ENCODE measurements at places on chromosomes 4 and X.

DNA sequence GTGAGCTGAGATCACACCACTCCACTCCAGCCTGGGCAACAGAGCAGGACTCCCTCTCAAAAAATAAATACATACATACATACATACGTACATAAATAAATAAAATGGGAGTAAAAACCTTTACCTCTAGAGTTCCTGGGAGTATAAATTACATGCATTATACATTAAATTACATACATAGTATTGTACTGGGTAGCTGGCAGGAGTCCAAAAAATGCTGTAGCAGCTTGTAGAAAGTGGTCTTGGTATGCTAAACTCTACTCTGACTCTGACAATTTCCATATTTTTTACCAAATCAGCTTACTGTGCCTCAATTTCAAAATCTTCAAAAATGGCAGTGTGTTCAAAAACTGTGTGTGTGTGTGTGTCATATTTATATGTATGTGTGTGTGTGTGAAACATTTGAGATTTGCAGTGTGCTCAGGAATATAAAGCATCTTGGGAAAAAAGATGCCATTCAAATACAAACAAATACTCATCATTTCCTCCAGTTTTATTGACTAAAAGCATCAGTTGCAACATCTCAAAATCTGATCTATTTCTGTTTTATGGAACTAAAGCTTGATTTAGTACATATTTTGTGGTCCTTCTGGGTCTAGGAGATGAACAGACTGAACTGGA, 171.7 kb downstream of the SHROOM3 start:
- no peak for DNase-seq

- DNase-seq = no peak
Measured at GRCh38 chr4:105631818-105632400, 76.6 kb downstream of the INTS12 start.

GRCh38 chr4:103011378-103012025, 8.0 kb downstream of the SLC9B1 start:
- no peak for DNase-seq

DNA sequence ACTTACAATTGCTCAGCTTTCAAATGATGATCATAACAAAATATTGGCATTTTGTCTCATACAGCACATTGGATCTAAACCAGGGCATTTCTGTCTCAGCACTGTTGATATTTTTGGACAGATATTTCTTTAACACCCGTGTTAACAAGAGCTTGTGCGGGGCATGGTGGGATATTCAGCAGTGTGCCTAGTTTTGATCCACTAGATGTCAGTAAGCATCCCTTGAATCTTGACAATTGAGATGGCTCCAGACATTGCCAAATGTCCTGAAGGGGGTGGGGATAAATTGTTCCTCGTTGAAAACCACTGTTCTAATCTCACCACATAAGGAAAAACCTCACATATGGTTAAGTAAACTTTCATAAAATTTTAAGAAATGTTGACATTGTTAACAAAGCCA, 806.3 kb downstream of the STIM2 start:
- no peak for DNase-seq

GRCh38 chrX:108297290-108297689, 140.9 kb downstream of the COL4A6 start:
- no peak for DNase-seq

- DNase-seq = no peak
Measured at GRCh38 chr4:176592976-176593670, 199.6 kb downstream of the VEGFC start.

DNA sequence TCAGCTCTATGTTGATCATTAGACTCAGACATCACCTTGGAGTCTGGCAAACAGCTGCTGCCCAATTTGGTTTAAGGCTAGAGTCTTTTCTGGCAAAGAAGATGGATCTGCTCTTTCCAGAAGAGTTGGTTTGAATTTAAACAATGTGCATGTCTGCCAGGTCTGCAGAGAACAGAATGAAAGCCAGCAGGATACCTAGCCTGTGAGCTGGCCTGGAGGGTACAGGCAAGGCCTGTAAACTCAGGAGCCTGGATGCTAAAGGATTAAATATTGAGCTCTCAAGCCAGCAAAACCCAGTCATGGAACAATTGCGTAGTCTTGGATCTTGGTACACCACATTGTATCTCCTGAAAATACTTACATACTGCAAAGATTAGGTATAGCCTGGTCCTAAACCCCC, 15.6 kb upstream of the PDLIM3 start:
- DNase-seq = no peak

GRCh38 chr4:2785613-2786012, 7.3 kb upstream of the SH3BP2 start:
- DNase-seq = no peak

DNA sequence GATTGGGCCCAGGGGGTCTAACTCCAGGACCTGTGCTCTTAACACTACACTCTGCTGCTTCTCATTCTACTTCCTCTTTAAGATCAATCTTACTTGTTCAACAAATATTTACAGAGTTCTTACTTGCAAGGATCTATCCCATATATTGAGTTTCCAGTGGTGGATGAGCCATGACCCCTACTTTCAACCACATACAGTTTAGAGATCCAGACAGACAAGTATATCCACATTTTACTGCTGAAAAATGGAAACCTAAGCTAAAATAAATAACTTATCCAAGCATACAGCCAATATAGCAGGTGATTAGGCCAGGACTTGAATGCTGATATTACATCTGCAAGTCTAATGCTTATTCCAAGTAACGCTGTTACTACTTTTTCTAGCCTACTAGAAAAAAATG, 18.7 kb downstream of the TMEM150C start:
- no peak for DNase-seq

DNA sequence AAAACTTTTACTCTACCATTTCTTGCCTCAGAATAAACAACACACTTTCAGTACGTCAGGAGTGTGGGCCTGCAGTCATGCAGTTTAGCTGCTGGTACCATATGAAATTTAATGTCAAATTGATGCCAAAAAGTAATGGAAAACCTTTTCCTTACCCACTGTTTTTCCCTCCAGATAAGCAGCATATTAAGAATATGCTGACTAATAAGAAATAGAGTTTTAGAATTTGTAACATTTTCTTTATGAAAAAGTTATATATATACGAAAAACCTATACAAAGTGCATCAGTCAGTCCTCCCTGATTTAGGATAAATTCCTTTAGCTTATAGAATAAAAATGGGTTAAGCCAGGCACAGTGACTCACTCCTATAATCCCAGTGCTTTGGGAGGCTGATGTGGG, 206.8 kb upstream of the PPARGC1A start:
- no peak for DNase-seq

GRCh38 chr4:186351668-186352194, 85.7 kb downstream of the F11 start:
- DNase-seq = no peak

GRCh38 chrX:821327-822107, 190.9 kb downstream of the SHOX start:
- DNase-seq = no peak

DNA sequence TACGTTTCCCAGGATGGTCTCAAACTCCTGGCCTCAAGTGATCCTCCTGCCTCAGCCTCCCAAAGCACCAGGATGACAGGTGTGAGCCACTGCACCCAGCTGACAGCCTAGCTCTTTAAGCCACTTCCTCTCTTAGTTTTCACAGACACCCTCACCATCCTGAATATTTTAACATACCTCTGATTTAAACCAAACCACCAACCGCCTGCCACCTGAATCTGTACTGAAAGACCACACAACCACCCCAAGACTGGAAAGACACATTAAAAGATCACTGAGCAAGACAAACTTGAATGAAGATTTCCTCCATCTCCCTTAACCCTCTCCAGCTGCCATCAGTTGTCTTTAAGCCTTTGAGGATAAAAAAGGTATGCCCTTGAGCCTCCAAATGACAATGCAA, 110.6 kb downstream of the SH3KBP1 start:
- DNase-seq = no peak

- no peak for DNase-seq
Measured at GRCh38 chrX:128807367-128807766, 715.9 kb downstream of the SMARCA1 start.

DNA sequence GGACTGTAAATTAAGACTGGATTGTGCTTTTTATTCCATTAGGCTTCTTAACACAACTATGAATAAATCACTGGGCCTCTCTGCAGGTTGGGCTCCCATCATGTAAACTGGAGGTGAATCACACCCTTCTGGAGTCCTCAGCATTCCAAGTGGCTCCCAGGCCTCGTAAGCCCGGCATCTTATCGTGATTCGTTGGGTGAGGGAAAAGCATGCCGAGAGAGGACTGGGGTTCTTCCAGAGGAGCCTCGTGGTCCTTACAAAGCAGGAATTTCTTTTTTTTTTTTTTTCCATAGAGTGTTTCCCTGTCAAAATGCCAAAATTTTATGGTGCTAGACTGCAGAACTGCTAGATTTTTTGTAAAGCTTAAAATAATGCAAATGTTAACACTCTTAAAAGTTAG, 20.0 kb downstream of the CLDN22 start:
- no peak for DNase-seq

GRCh38 chr4:17324386-17324830, 187.5 kb downstream of the QDPR start:
- DNase-seq = no peak

DNA sequence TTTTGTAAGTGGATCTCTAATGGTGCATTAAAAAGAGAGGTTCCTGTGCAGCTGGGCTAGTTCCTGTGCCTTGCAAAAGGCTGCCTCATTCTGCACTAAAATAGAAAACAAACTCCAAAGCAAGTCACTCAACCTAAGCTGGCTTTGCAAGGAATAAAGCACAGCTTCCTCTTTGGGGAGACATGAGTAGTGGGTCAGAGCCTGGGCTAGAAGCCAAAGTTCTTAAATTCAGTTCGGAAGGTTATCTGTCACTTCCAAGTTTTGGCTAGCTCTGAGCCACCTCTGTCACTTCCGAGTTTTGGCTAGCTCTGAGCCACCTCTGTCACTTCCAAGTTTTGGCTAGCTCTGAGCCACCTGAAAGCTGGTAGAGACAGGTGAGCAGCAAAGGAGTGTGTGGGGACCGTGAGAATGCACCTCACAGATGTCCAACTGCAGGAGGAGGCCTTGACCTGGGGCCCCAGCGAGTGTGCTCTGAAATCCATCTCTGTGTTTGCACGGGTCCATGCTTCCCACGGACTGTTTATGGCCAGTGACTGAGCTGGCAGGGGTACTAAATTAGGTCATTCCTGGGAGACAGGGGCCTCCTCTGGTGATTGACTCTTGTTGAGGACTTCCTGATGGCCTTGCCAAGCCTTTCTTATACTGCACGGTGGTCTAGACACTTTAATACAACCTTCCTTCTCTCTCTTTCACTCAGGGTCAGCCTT, 36.4 kb upstream of the MAMLD1 start:
- no peak for DNase-seq

- DNase-seq = no peak
Measured at GRCh38 chr4:25807102-25807728, 55.6 kb downstream of the SEL1L3 start.

DNA sequence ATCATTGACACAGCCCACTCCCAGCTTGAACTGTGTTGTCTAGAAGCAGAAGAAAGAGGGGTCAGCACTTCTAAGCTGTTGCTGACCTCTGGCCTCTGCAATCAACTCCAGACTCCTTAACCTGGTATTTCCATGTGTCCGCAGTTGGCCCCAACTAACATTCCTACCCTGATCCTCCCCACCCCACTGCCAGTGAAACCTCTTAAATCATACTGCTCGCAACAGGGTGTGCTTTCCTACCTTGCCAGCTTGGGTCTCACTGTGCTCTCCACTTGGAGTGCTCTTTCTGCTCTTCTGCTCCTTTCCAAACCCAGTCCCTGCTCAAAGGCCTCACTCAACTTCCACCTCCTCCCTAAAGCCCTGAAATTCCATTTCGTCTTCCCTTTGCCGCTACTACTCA, 52.3 kb upstream of the RPS6KA3 start:
- no peak for DNase-seq

GRCh38 chr4:149465955-149466354, 349.7 kb downstream of the IQCM start:
- no peak for DNase-seq

GRCh38 chr4:41014158-41014557, 200.2 kb downstream of the APBB2 start:
- DNase-seq = no peak

DNA sequence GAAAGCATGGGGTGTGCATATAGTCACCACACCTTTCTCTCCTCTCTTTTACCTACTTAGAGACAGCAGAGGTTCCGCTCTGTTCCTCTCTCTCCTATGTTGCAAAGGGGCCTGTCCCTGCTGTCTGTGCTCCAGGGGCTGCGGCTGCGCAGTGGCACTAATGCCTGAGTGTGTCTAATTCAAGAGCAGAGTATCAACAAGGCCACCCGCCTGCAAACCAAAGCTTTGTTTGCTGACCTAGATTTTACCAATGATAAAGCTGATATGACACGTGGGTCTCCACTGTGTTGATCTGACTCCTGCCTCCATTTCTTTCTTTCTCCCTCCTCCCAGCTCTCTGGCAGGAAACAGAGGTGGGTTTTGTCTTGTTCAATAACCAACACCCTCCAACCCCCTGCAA, 74.9 kb downstream of the NSG1 start:
- DNase-seq = no peak

- no peak for DNase-seq
Measured at GRCh38 chr4:17109126-17109525, 210.7 kb upstream of the LDB2 start.

DNA sequence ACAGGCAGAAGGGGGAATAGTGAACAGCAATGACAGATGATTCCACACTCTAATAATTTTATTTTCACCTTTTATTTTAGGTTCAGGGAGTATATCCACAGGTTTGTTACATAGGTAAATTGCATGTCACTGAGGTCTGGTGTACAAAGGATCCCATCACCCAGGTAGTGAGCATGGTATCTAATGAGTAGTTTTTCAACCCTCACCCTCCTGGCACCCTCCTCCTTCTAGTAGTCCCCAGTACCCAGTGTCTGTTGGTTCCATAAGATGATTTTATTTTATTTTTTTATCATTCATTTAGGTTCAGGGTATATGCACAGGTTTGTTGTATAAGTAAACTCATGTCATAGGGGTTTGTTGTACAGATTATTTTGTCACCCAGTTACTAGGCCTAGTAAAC, 58.6 kb upstream of the UGT8 start:
- DNase-seq = no peak

- no peak for DNase-seq
Measured at GRCh38 chrX:50629774-50630173, 159.1 kb upstream of the DGKK start.

- no peak for DNase-seq
Measured at GRCh38 chrX:37315511-37316248, 33.5 kb upstream of the PRRG1 start.

- DNase-seq = no peak
Measured at GRCh38 chr4:33411182-33411581, 2691.0 kb downstream of the PCDH7 start.

GRCh38 chrX:129678614-129679195, 23.9 kb upstream of the APLN start:
- no peak for DNase-seq

DNA sequence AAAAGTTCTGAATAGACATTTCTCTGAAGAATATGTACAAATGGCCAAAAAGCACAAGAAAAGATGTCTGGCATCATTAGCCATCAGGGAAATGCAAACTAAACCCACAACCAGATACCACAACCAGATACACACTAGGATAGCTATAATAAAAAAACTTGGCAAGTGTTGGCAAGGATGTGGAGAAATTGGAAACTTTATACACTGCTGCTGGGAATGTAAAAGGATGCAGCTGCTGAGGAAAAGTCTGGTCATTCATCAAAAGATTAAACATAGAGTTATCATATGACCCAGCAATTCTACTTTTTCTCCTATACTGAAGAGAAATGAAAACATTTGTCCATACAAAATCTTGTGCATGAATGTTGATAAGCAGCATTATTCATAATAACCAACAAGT, 92.3 kb downstream of the UCHL1 start:
- no peak for DNase-seq

GRCh38 chr4:180680305-180680704, 1562.9 kb upstream of the TENM3 start:
- DNase-seq = no peak

- DNase-seq = no peak
Measured at GRCh38 chr4:98151145-98151924, 8.1 kb upstream of the STPG2 start.

All from stimulated activated CD8-positive, alpha-beta memory T cell treated with anti-CD3 and anti-CD28 coated beads, Interleukin-7, amount 100 ng/mL, for 24 hours (primary cell).